ENCODE measurements at places on chromosomes 6 and 20.

- DNase-seq = no peak
Measured at GRCh38 chr6:165486183-165487137, 176.6 kb downstream of the PDE10A start.

- DNase-seq = no peak
Measured at GRCh38 chr6:143128681-143129015, 68.0 kb downstream of the AIG1 start.

DNA sequence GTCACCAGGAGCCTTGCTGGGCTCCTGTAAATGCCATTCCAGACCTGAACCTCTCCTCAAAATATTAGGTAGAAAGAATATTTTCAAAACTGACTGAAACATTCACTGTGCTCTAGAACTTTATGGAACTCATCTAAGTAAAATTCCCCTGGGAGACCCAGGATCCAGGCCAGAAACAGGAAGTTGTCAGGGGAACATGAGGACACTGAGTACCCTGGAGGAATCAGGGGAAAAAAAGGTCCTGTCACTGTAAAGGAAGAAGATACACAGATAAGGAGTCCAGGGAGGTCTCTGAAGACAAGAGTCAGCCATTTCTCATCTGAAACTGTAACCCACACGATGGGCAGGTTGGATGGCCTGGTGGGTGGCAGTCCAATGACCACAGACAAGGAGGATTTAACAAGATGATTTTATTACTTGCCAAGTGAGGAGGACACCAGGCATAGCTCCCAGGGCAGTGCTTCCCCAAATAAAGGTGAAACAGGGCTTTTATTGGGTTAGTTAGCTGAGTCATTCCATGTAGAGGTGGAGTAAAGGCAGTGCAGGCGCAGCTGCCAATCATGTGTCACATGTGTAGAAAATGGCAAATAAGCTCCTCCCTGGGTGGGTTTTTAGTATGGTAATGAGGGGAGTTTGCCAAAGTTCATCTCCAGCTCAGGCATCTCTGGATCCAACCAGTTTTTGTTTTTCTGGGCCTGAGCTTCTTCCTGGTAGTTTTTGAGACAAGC is 138.5 kb downstream of the RCAN2 start:
- no peak for DNase-seq

DNA sequence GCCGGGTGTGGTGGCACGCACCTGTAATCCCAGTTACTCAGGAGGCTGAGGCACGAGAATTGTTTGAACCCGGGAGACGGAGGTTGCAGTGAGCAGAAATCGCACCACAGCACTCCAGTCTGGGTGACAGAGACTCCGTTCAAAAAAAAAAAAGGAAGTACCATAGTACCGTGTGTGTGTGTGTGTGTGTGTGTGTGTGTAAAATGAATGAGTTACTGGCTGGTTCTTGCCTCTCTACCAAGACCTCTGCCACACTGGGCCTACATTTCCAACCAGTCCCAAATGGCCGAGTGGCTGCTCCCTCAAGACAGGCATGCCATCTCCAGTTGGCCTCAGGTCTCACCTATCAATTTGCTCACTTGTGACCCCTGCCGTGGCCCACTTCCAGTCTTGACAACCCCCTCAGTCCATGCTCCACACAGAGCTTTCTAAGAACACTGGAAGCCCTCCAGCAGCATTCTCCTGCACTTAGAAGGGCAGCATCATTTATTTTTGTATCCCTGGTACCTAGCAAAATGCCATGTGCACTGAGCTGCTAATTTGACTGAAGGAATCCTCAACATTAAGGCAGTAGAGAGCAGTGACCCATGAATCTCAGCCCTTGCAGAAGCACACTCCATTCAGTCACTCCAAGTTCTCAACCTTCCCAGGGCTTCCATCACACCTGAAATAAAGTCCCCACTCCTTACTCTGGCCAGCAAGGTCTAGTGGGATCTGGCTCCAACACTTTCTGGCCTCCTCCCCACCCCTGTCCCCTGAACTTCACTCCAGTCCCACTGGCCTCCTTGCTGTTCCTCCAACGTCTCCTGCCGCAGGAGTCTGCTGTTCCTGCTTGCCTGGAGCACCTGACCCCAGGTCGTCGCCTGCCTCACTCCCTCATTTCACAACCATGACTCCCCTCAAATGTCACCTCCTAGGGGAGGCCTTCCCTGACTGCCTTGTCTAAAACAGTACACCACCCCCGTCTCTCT is 29.9 kb downstream of the COX4I2 start:
- no peak for DNase-seq

- no peak for DNase-seq
Measured at GRCh38 chr6:1363729-1364572, 25.4 kb upstream of the FOXF2 start.

GRCh38 chr6:41039060-41039998 is at the start of gene UNC5CL:
Gene UNC5CL, minus strand, starts transcription at chr6:41039221. Its CDS starts 4,147 bp downstream, at chr6:41035074.
- no peak for DNase-seq

DNA sequence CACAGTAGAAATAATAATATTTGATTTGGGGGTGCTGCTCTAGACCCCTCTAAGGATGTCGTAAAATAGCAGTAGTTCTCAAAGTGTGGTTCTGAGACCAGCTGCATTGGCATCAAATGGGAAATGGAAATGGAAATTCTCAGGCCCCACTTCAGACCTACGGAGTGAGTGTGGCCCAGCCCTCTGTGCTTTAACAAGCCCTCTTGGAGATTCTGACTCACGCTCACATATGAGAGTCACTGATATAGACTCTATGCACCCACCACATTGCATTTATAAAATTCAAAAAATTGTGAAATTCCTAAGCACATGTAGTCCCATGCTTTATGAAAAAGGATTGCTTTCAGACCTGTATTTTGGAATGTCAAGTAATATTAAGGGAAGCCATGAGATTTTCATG is 14.2 kb upstream of the PPP1R16B start:
- DNase-seq = no peak

- no peak for DNase-seq
Measured at GRCh38 chr6:122806291-122806690, 17.2 kb downstream of the SMPDL3A start.

GRCh38 chr6:57315111-57315510 is 2.3 kb upstream of the PRIM2 start:
- no peak for DNase-seq

DNA sequence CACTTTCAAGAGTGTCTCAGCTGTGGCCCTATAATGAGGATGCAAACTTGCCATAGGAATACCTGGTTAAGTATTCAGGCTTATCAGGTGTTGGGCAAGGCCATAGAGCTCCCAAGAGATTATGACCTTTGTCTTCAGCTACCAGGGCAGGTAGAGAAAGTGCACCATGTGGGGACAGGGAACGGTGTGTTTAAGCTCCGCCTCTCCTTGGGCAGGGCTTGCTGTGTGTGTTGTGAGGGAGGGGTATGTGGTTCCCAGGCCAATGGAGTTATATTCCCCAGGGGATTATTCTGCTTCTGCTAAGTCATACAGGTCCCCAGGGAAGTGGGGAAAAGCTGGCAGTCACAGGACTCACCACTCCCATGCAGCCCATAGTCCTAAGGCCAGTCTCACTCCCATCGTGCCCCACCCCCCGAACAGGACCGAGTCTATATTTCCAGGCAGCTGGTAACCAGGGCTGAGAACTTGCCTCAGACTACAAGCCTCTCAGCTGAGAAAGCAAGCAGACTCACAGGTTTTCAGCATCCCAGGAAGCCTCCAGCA is 660.2 kb downstream of the HTR1B start:
- DNase-seq = no peak

DNA sequence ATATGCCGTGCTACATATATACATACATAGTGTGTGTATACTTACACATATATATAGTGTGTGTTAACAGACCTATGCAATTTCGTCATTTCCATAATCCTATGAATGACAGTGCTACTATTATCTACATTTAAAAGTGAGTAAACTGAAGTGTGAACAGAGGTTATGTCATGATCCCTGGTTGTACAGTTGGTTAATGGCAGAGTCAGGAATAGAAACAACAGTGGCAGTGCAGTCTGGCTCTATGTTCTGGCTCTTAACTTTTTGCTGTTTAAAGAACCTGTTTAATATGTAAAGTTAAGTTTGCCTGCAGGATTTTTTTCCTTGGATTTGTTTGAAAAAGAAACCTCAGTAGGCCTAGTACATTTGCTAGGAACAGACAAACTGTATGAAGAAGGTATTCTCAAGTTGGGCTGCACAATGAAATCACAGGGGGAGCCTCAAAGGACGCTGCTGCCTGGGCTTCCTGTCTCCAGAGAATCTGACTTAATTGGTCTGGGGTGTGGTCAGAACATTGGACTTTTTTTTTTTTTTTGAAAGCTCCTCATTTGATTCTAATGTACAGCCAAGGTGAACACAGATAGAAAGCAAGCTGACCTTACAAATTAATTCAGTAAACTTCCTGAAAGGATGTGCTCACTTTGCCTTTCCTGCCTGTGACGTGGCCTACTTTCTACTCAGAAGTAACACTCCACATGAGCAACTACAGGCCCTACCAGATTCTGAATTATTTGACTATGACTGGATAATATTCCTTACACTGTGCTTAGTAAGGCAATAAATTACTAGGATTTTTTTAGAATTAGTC is 29.4 kb downstream of the PLCB1 start:
- DNase-seq = peak; percentile 79

GRCh38 chr6:3623451-3624249 is 127.9 kb downstream of the PXDC1 start:
- DNase-seq = no peak

DNA sequence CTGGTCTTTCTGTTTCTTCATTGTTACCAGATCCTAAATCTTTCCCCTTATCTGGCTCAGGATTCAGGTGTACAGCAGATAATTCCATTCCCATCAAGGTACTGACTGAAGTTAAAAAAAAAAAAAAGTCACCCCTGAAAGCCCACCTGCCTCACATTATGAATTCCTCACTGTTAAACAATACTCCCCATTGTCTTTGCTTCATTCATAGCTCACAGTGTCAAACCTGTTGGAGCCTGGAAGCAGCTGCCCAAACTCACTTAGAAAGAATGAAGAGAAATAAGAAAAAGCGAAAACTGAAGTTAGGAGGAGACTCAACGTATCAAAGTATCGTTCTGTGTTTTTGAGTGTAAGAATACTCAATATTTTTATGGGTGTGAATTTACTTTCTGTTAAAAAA is 1.8 kb upstream of the DCBLD1 start:
- no peak for DNase-seq

DNA sequence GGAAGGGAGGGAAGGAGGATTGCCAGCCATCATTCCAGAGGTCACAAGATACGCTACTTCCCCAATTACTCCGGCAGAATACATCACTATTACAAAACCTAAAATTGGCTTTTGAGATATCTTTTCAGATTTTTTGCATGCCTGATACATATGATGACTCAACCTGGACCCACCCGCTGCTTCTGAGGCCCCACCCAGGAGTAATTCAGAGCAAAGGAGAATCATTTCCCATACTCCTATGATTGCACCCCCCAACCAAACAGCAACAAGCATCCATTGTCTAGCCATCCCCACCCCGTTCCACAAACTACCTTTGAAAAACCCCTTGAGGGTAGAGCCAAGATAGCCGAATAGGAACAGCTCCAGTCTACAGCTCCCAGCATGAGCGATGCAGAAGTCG is 163.5 kb upstream of the GJE1 start:
- no peak for DNase-seq

- DNase-seq = no peak
Measured at GRCh38 chr20:22411627-22412450, 172.5 kb downstream of the FOXA2 start.

- DNase-seq = no peak
Measured at GRCh38 chr20:34337982-34338726, 24.9 kb upstream of the ITCH start.

DNA sequence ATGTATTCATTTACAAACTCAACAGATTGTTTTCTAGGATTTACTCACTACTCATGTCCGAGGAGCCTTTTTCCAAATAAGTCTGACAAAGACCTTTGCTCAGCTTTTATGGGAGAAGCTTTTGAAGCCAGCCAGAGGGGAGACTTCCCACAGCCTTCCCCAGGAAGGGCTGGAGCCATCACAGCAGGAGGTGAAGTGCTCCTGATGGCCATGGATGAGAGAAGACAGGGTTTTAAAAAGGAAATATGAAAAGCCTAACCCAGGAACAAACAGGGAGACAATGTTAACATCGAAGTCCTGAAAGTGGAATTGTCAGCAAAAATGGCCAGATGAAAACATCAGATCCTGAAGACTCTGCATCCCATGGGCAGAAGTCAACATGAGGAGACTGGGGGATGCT is 11.6 kb upstream of the TAGAP start:
- DNase-seq = no peak

DNA sequence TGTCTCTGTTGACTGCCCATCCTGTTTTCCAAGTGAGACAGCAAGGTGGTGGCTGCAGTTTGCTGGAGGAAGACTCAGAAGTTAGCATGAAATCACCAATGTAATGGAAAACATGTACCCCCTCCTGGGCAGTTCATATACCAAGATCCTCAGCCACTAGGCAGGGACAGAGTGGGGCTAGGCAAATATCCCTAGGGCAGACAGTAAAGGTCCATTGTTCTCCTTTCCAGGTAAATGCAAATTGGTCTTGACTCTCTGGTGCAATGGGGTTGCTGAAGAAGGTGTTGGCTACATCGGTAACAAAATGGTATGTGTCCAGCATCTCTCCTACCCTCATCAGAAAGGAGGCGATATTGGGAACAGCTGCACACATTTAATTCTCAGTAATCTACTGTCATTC is 233.6 kb upstream of the SOX4 start:
- DNase-seq = no peak

DNA sequence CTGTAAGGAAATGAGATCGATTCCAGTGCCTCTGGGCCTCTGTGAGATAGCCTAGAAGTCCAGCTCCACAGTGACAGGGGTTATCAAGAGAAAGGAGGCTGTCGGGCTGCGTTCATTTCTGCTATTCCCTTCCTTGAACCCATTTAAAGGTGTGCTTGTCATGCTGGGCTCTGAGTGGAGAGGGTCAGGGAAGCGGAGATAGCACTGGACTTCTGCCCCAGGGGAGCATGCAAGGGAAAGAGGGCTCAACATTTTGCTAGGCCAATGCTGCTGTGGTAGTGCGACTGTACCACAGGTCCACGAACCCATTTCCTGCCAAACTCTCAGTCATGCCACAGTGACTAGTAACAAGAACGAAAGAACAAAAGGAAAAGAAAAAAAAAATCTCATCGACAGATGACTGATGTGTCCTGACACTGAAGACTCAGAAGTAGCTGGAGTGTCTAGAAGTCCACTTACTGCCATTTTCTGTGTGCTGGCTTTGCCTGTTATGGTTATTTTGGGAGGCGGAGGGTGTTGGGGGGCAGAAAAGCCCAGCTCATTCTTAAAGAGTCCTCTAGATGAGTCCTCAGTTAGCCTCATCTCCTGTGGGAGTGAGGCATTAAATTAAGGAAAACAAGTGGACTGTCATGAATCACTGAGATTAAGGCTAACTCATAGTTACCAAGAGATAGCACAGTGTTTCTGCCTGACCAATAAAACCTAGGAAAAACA is 8.1 kb downstream of the NEDD9 start:
- DNase-seq = no peak

GRCh38 chr6:106165885-106166485 is 79.8 kb downstream of the PRDM1 start:
- DNase-seq = no peak

- no peak for DNase-seq
Measured at GRCh38 chr6:52341561-52342260, 20.2 kb upstream of the PAQR8 start.

DNA sequence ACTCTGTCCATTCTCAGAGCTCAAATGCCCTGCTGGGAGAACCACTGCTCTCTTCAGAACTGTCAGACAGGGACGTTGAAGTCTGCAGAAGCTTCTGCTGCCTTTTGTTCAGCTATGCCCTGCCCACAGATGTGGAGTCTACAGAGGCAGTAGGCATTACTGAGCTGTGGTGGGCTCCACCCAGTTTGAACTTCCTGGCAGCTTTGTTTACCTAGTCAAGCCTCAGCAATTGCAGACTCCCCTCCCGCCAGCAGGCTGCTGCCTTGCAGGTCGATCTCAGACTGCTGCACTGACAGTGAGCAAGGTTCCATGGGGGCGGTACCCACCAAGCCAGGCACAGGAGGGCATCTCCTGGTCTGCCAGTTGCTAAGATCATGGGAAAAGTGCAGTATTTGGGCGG is 21.8 kb upstream of the UFL1 start:
- DNase-seq = no peak
